ENCODE measurements at places on chromosomes 7 and 10.

DNA sequence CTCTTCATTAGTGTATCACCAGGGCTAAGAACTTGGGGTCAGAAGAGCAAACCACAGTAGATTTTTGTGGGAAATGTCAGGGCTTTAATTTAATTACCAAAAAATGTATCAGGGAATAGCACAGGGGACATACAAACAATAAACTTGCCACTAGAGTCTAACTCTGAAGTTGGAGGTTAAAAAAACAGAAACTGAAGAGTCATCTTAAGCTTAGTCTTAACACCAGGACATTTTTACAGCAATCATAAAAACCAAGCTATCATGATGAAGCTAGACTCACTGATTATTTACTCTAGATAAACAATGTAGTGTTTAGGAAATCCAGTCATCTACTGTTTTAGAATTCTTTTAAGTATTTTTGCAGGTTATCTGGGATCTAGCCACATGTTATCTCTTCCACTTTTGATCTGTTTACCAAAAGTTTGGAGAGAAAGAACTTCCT, 48.4 kb upstream of the GLI3 start:
- no peak overlapping the region for H3K4me3 ChIP-seq
- no peak for DNase-seq
- peaks cover 5% of the 10 kb centered on the region for H3K27me3 ChIP-seq
- no peaks in the 10 kb centered on the region for H3K36me3 ChIP-seq

DNA sequence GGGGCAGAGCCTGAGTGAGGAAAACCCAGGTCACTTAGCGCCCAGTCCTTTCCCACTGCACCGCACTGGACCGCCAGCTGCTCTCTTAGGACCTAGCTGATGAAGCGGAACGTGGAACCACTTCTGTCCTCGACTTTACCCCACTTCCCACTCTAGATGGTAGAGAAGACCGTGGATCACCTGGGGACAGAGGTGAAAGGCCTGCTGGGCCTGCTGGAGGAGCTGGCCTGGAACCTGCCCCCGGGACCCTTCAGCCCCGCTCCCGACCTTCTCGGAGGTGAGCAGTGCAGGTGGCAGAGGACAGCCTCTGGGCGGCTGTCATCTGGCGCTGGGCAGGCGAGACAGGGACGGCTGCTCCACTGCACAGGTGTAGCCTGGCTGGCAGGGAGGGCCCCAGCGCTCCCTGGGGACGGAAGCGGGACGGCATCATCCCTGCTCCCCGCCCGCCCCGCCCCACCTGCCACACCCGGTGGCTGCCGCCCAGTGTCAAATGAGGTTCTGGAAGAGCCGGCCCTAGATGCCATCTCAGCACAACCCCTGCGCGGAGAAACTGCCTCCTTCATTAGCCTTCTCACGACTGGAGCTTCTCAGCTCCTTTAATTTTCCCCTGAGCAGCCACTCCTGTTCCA, 11.7 kb downstream of the PLAC9 start:
- peak overlapping the region; percentile 93 for H3K4me3 ChIP-seq
- H3K4me1 ChIP-seq: peaks cover 24% of the 10 kb centered on the region
- peak overlapping the region; percentile 96 for H3K27ac ChIP-seq
- DNase-seq: no peak
- peaks cover 6% of the 10 kb centered on the region for H3K36me3 ChIP-seq

GRCh38 chr7:44333911-44334733, 8.7 kb upstream of the CAMK2B start:
- H3K27ac ChIP-seq: no peak overlapping the region
- peaks cover 3% of the 10 kb centered on the region for H3K36me3 ChIP-seq
- no peak for DNase-seq

DNA sequence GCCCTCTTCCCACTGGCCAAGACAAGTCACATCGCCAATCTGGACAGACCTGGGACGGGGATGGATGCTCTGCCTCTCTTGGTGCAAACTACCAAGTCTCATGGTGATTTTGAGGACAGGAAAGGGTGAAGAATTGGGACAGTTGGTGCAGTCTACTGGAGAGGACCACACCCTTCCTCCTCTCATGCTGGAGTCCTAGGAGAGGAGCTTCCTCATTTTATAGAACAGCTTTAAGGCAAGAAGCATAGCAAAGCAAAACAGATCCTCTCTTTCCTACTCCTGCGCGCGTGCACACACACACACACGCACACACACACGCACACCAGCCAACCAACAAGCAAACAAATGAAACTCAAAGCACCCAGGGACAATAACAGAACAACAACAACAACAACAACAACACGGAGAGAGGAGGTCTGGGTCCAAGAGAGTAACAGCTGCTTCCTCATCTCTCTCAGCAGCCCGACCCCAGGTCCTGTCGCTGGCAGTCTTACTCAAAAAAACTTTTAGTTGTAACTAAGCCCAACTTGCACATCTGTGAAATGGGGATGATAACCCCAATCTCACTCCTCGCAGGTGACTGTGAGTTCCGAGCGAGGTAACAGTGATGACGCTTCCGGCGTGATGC, 83.4 kb downstream of the TMEM178B start:
- H3K27ac ChIP-seq: no peak overlapping the region
- peaks cover 12% of the 10 kb centered on the region for H3K4me1 ChIP-seq
- DNase-seq: no peak
- no peak overlapping the region for H3K4me3 ChIP-seq

DNA sequence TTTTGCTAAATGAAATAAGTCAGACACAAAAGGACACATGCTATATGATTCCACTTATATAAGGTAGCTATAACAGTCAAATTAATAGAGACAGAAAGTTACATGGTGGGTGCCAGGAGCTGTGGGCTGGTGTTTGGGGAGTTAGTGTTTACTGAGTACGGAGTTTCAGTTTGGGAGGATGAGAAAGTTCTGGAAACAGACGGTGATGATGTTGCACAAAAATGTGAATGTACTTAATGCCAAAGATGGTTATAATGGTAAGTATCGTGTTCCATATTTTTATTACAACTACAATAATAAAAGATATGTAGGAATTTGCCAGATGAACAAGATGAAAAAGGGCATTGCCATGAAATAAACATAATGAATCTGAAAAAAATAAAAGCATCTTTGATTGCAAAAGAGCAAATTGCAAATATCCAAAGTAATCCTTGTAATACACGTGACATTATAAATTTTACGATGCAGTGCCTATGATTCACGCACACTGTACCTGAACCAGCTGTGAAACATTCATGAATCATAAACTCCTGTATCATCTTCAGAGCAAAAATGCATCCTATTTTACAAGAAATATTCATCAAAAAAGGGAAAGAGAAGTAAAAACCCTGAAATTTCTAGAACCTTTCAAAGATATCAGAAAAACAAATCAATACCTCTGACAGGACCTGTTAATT, 676.7 kb downstream of the PCDH15 start:
- DNase-seq: no peak
- H3K4me3 ChIP-seq: no peak overlapping the region
- no peaks in the 10 kb centered on the region for H3K27me3 ChIP-seq
- H3K27ac ChIP-seq: no peak overlapping the region
- no peaks in the 10 kb centered on the region for H3K36me3 ChIP-seq

DNA sequence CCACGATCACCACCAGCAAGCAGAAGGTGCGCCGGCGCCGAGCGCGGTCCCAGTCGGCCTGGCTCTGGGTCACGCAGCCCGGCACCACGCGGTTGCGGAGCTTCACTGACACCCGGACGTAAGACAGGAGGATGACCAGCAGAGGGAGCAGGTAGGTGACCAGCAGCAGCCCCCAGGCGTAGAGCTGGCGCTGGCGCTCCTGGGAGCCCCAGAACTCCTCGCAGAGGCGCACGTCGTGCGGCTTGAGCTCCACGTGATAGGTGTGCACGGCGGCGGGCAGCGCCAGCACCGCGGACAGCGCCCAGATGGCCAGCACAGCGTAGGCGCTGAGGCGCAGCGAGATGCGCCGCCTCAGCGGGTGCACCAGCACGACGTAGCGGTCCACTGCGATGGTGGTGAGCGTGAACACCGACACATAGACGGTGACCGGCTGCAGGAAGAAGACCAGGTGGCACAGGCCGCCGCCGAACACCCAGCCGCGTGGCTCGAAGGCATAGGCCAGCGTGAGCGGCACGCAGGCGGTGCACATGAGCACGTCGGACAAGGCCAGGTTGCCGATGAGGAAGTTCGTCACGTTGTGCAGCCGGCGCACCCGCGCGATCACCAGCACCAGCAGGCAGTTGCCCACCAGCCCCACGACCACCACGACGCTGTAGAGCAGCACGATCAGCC, 920 bp downstream of the PRLHR start:
- peak overlapping the region; percentile 50 for H3K4me3 ChIP-seq
- peaks cover 10% of the 10 kb centered on the region for H3K4me1 ChIP-seq
- no peak overlapping the region for H3K27ac ChIP-seq
- peak; percentile 9 for DNase-seq

DNA sequence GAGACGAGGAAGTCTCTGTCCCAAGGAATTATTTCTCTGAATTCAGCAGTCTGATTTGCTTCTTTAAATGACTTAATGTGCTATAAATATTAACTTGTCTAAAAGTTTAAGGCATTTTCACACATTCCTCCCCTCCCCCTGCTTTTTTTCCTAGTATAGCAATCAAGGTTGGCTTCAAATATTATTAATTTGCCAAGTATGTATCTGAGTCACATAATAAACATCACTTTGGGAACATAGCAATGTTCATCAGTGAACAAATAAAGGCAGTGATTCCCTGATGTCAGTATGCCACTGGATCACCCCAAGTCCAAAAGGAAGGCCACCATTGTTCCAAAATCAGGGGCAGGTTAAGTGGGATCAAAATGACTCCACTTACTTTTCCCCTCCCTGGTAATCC, 40.5 kb downstream of the PDE6C start:
- H3K27ac ChIP-seq: no peak overlapping the region
- peaks cover 3% of the 10 kb centered on the region for H3K36me3 ChIP-seq
- H3K4me1 ChIP-seq: no peaks in the 10 kb centered on the region

- peaks cover 24% of the 10 kb centered on the region for H3K27me3 ChIP-seq
- no peaks in the 10 kb centered on the region for H3K36me3 ChIP-seq
- H3K4me3 ChIP-seq: no peak overlapping the region
- no peak overlapping the region for H3K27ac ChIP-seq
Observed at GRCh38 chr7:140631602-140632001, 9.0 kb downstream of the DENND2A start.

- H3K36me3 ChIP-seq: no peaks in the 10 kb centered on the region
- no peaks in the 10 kb centered on the region for H3K27me3 ChIP-seq
- no peak overlapping the region for H3K27ac ChIP-seq
- no peak overlapping the region for H3K4me3 ChIP-seq
Observed at GRCh38 chr7:70353330-70353945, 755.2 kb downstream of the AUTS2 start.

GRCh38 chr10:127535802-127536515, 13.2 kb upstream of the NPS start:
- no peak for DNase-seq
- H3K27ac ChIP-seq: no peak overlapping the region
- no peak overlapping the region for H3K4me3 ChIP-seq
- peaks cover 10% of the 10 kb centered on the region for H3K27me3 ChIP-seq

GRCh38 chr7:27110186-27111031, 7.9 kb upstream of the HOXA2 start:
- no peak overlapping the region for H3K4me3 ChIP-seq
- no peak overlapping the region for H3K27ac ChIP-seq
- H3K36me3 ChIP-seq: no peaks in the 10 kb centered on the region
- DNase-seq: no peak
- H3K4me1 ChIP-seq: no peaks in the 10 kb centered on the region

DNA sequence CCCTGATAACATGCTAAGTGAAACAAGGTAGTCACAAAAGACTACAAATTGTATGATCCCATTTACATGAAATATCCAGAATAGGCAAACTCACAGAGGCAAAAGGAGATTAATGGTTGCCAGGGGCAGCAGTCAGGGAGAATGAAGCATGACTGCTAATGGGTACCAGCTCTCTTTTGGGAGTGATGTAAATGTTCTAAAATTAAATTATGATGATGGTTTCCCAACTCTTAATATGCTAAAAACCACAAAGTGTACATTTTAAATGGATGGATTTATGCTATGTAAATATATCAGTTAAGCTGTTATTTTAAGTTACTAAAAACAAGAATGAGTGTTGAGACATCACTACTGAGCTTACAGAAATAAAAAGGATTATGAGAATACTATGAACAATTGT, 12.6 kb downstream of the CYP51A1 start:
- H3K4me3 ChIP-seq: no peak overlapping the region
- H3K36me3 ChIP-seq: peaks cover 10% of the 10 kb centered on the region
- no peaks in the 10 kb centered on the region for H3K27me3 ChIP-seq
- no peak overlapping the region for H3K27ac ChIP-seq

GRCh38 chr10:133013463-133013862, 71.1 kb upstream of the CFAP46 start:
- no peak for DNase-seq
- peaks cover 7% of the 10 kb centered on the region for H3K27me3 ChIP-seq
- H3K27ac ChIP-seq: no peak overlapping the region
- no peak overlapping the region for H3K4me3 ChIP-seq

DNA sequence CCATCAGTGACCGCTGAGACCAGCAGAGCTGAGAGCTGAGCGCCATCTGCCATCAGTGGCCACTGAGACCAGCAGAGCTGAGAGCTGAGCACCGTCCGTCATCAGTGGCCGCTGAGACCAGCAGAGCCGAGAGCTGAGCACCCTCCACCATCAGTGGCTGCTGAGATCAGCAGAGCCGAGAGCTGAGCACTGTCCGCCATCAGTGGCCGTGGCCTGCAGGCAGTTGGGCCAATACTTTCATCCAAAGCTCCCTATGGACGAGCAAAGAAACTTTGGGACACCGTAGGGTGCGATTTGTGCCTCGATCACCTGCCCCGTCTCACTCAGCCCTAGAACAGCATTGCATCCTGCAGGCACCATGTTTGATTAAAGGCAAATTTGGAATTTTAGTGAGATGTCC, 265.8 kb downstream of the DNAJB6 start:
- H3K27ac ChIP-seq: no peak overlapping the region
- H3K27me3 ChIP-seq: peaks cover 5% of the 10 kb centered on the region
- H3K4me3 ChIP-seq: no peak overlapping the region
- H3K36me3 ChIP-seq: no peaks in the 10 kb centered on the region
- no peak for DNase-seq

- peak overlapping the region; percentile 77 for H3K4me3 ChIP-seq
- H3K27ac ChIP-seq: peak overlapping the region; percentile 87
- DNase-seq: no peak
- H3K27me3 ChIP-seq: peaks cover 4% of the 10 kb centered on the region
Observed at GRCh38 chr7:44257618-44258422, 57.0 kb downstream of the YKT6 start.

GRCh38 chr10:74451127-74451829, 300.3 kb downstream of the ADK start:
- H3K4me1 ChIP-seq: peaks cover 8% of the 10 kb centered on the region
- H3K36me3 ChIP-seq: peaks cover 4% of the 10 kb centered on the region
- no peak overlapping the region for H3K27ac ChIP-seq
- H3K27me3 ChIP-seq: no peaks in the 10 kb centered on the region
- DNase-seq: no peak
- H3K4me3 ChIP-seq: no peak overlapping the region

GRCh38 chr7:11274074-11274473, 300.4 kb downstream of the PHF14 start:
- H3K27me3 ChIP-seq: no peaks in the 10 kb centered on the region
- DNase-seq: no peak
- H3K4me1 ChIP-seq: no peaks in the 10 kb centered on the region

All from T-helper 17 cell (primary cell).